ENCODE measurements at places on chromosomes 1 and 21.

- no peak for DNase-seq
Measured at GRCh38 chr1:203769505-203770343, 4.7 kb downstream of the LAX1 start.

DNA sequence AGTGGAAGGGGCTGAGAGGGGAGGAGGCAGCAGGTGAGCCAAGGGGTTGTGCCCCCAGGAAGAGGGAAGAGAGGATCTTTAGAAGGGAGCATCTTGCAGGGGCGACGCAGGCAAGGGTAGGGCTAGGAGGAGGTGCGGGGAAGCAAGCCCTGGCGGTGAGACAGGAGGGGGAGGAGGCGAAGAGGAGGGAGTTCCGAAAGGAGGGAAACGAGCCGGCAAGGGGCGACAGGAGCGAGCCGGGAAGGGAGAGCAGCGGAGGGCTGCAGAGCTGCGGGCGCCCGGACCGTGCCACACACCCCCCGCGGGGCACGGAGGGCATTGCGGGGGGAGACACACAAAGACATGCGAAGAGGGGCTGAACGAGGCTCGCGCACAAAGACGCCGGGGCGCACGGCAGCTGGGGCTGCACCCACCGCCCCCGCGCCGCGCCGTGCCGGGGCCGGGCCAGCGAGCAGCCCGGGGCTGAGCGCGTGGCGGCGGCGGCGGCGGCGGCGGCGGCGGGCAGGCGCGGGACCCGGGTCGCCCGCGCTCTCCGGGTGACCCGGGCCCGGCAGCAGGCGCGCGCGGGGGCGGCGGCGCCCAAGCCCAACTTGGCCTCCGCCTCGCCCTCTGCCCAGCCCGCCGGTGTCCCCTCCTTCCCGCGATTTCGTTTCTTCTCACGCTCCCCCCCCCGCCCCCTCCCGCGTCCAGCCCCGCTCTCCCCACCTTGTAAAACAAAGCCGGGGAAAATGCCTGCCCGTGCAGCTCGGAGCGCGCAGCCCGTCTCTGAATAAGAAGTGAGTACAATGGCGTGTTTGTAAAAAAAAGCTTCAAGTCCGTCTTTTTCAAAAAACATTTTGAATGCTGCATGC lies at the start of gene KCNK2:
KCNK2 (plus strand) TSS at position 206 of the 851 bp plus-strand sequence. CDS start 649 bp downstream, outside the sequence.
- no peak for DNase-seq

GRCh38 chr1:222187566-222188332 lies 360.2 kb downstream of the HHIPL2 start:
- DNase-seq: no peak

- no peak for DNase-seq
Measured at GRCh38 chr1:87176514-87176913, 152.2 kb upstream of the LMO4 start.

GRCh38 chr1:22920026-22920733 lies 52.5 kb downstream of the LACTBL1 start:
- DNase-seq: no peak

- DNase-seq: no peak
Measured at GRCh38 chr1:113918243-113918642, 10.9 kb upstream of the HIPK1 start.

DNA sequence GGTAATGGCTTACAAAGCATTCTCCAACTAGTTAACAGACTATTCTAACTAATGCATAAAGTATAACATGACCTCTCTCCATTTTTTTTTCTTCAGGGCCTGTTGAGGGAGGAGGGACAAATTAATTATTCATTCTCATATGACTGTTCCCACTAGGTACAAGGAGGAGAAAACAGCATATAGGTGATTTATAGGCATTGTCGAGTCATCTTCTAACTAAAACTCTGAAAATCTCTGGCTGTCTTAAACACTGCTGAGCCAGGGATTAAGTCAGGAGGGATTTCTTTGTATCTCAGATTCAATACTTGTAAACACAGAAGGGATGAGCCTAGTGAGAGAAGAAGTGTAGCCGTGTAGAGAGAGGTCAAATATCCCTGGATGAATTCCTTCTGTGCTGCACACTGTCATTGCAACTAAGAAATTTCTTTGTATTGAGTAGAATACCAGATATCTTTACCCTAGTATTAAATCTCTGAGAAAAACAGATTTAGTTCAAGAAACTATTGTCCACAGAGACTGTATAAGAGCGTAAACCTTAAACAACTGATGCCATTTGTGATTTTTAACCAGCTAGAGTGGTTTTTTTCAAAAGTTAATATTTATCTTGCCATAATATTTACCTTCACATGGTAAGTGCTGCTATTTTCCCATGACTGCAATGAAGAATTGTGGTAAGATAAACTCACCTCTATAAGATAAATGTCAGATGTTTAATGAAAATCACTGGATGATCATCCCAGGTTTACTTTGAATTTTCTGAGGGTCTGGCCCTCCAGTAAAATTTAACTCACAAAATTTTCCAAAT lies 465.3 kb downstream of the RWDD3 start:
- DNase-seq: no peak

DNA sequence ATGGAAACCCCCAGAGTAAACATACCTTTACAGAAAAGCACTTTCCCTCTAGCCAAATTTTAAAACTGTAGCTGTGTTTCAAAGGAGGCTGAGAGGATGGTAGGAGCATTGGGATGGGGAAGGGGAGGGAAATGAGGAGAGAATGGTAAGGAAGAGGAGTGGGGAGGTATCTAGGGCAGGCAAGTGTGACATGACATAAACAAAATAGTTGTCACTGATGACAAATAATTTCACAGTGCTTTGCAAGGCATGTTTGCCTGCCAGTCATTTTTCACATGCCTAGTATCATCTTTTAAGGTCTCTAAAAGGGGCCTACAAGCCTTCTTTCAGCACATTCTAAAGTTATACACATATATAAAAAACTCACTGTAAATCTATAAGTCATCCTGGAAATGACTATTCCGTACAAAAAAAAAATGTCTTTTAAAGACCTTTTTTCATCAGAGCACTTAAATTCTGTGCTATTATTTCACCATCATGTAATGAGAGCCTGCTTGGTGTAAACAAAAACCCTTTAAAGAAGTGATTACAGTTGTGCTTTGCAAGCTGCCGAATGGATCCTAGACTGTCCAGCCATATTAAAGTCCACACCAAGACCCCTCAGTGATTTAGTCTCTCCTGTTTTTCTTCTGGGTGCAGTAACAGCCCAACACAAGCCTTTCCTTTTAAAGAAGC lies 38.4 kb downstream of the HLX start:
- no peak for DNase-seq

DNA sequence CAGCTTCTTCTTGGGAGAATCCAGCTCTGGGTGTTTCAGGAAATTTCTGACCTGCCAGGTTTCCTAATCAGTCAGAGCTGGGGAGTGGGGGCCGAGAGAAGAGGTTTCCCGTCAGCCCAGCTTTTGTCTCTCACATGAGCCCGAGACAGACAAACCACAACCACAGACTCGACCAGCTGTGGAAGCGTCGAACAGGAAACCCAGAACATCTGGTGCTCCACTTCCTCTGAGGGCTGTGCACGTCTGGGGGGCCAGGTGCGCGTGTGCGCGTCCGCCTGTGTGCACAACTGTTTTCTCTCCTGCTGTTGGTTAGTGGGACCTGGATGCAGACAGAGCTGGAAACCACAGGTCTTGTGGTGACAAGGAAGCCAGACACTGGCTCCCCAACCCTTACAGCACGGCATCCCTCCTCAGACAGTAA lies 113.0 kb upstream of the SLC25A33 start:
- DNase-seq: peak; percentile 63

GRCh38 chr1:100377590-100378361 lies 25.5 kb downstream of the CDC14A start:
- no peak for DNase-seq

DNA sequence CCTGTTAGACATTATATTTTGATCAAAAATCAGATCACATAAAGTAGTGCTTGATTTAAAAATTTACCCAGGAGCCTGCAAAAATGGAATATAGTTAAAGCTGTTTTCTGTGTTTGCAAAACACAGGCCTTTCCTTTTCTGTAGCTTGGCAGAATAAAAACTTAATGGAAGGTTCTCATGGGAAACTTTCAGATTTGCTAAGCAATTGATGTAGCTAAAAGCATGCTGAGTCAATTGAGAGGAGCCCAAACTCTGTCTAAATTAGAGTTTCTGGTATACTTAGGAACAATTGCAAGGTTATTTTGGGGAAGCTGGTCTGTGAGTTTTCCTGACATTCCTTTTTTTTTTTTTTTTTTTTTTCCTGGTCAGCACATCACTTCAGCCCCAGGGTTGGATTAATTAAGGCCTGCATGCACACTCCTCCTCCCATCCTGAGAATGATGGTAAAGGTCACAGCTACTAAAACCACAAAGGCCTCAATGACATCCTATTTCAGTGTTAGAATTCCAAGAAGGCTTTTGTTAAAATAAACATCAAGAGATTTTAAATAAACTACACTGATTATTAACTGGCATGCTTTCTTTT lies 608.7 kb downstream of the PLPP3 start:
- DNase-seq: no peak
